Common myeloid progenitor, CD34-positive (primary cell): ENCODE measurements at places on chromosomes 12 and 14.
A peak's percentile ranks its signal among the peaks of the same experiment; 100 is the strongest.

- no peak for DNase-seq
Measured at GRCh38 chr12:113467142-113467501, 4.5 kb downstream of the LHX5 start.

DNA sequence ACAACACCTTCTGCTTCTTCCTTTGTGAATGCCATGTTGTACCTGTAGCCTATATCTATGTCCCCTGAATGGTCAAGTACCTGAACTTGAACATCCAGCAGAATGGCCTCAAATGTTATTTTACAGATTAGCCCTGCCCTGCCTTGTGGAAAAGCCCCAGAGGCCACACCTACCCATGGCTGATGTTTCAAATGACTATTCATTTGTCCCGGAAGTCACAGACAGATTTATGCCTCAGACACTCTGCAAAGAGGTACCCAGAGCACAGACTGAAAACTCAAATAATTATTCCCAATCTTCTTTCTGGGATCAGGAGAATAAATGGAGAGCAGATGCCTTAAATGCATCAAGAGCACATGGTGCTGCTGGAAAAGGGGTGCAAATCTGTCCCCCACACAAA, 13.0 kb upstream of the DPF3 start:
- DNase-seq: no peak

GRCh38 chr12:39127401-39127800, 222.0 kb upstream of the CPNE8 start:
- DNase-seq: no peak

- DNase-seq: no peak
Measured at GRCh38 chr12:24396224-24396623, 446.8 kb upstream of the SOX5 start.

DNA sequence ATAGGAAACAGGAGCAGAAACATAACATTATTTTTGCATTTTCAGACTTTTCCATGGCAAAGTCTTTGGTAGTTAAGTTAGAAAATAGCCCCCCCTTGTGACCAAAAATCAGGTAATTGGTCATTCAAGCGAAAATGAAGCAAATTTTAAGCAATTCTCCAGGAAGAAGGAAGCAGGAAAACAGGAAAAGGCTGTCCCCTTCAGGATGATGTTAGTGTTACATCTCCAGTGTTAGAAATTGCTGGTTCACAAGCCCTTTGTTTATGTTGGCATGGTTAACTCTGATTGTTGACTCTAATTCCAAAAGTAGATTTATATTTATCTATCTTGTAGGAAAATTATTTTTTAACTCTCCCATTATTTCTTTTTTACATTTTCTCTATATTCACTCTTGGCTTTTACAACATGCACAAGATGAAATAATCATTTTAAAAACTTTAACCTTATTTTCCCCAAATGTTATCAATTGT, 18.8 kb upstream of the GAS2L3 start:
- DNase-seq: peak; percentile 63

GRCh38 chr12:85190728-85191127, 89.3 kb upstream of the ALX1 start:
- no peak for DNase-seq

DNA sequence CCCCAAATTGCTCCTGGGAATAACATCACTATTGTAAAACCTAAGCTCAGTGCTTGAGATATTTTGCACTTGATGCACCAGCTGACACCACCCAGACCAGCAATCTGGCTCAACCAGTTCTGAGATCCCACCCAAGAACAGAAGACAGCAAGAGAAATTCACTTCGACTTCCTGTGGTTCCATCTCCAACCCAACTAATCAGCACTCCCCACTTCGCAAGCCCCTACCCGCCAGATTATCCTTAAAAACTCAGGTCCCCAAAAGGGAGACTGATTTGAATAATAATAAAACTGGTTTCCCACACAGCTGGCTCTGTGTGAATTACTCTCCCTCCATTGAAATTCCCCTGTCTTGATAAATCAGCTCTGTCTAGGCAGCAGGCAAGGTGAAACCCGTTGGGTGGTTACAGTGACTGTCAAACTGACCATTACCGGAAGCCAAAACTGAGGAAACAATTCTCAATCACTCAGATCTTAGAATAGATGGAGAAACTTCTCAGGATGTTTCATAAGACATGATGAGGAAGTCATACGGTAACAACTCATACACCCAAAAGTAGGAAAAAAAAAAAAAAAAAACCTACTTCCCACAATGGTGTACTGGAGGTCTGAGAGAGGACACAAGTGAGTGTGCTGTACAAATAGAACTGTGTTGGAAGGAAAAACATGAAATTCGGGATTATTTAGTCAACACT, 92.4 kb downstream of the TMTC1 start:
- no peak for DNase-seq

DNA sequence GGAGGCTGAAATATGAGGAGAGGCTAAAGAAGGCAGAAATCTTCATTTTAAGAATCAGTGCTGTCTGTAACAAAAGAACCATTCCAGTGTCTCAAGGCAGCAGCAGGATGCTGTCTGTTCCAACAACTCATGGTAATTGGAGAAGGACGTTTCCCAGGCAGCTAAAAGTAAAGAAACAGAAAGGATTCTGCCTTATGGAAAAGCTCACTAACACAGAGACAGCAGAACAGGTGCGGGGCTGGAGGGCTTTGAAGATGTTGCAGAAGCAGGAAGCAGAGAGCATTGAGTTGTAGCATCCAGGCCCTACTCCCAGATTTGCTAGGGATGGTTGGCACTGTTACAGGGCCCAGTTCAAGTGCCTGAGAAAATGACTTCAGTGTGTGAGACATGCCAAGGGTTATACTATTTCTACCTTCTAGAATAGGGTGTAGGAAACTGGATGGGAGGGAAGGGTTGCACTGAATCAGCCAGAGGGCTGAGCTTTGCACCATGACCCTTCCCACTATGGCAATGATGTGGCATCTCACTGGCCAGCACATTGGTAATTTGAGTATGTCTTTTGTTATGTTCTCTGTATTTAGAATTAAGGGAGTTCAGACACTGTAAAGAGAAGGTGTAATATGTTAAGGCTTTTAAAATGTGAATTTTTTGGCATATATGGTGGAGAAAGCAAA, 160.0 kb upstream of the FBXO33 start:
- no peak for DNase-seq

GRCh38 chr12:62129291-62129690, 130.9 kb upstream of the USP15 start:
- peak; percentile 74 for DNase-seq

GRCh38 chr12:102962532-102962931, 5.1 kb downstream of the ASCL1 start:
- DNase-seq: no peak

GRCh38 chr12:11702959-11703358, 53.5 kb downstream of the ETV6 start:
- DNase-seq: no peak

DNA sequence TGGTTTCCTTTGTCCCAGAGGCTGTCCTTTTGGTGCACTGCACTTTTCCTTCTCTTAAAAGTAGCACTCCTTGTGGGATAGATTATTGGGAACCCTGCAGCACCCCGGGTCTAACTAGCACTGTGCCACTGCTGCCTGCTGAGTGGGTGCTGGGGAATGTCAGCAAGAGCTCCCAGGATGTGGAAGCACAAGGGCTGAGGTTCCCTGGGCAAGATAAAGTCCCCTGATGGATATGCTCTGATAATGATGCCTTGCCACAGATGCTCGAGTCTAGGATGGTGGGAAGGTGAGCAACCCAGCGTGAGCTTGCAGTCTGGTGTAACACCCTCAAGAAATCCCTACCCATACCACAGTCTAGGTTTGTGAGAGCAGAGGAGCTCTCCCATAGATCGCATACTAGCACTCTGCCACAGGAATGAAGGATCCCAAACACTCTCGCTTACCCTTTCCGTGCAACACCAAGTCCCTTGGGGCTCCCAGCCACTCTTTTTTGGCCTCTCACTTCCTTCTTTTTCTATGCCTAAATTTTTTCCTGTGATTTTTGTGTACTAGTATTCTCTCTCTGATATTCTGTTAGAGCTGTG, 32.6 kb downstream of the USP15 start:
- DNase-seq: no peak

GRCh38 chr14:85182282-85182681, 347.7 kb upstream of the FLRT2 start:
- DNase-seq: no peak

DNA sequence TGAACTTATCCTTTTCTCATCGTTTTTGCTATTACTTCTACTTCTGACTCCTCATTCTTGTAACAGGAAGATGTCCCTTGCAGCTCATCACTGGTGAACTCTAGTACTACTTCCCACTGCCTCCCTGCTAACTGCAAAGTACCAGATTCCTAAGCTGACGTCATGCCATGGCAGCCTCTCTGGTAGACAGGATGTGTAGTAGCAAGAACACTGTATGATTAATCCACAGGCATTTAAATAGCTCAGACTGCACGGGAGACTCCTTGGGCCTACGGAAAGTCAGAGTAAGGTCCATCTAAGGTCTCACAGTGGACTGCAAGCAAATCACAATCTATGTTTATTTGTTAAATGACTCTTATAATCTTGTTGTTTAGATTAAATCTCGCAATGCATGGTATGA, 43.5 kb downstream of the DNAI7 start:
- DNase-seq: peak; percentile 12

- DNase-seq: no peak
Measured at GRCh38 chr12:120761519-120761934, 35.9 kb downstream of the ACADS start.
